DMS79 treated with DMSO at 0.1 percent for 48 hours (cell line): ENCODE measurements at places on chromosomes 6 and 20.

- DNase-seq: no peak
Observed at GRCh38 chr20:48295445-48295903, 510.2 kb upstream of the SULF2 start.

- DNase-seq: peak; percentile 26
Observed at GRCh38 chr6:39280247-39280731, 33.9 kb downstream of the KCNK17 start.

GRCh38 chr20:51660672-51661608 lies 107.2 kb downstream of the ATP9A start:
- DNase-seq: no peak

DNA sequence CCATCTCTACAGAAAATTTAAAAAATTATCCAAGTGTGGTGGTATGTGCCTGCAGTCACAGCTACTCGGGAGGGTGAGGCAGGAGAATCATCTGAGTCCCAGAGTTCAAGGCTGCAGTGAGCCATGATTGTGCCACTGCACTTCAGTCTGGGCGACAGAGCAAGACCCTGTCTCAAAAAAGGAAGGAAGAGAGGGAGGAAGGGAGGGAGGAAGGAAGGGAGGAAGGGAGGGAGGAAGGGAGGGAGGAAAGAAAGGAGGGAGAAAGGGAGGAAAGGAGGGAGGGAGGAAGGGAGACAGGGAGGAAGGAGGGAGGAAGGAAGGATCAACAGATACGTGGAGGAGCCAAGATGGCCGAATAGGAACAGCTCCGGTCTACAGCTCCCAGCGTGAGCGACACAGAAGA lies 90.1 kb downstream of the ZNF217 start:
- peak; percentile 6 for DNase-seq

- DNase-seq: peak; percentile 60
Observed at GRCh38 chr6:132813173-132813856, 1.1 kb upstream of the RPS12 start.

- DNase-seq: no peak
Observed at GRCh38 chr20:57663681-57664451, 43.6 kb upstream of the ZBP1 start.

GRCh38 chr20:11118802-11119380 lies 445.1 kb upstream of the JAG1 start:
- DNase-seq: no peak

DNA sequence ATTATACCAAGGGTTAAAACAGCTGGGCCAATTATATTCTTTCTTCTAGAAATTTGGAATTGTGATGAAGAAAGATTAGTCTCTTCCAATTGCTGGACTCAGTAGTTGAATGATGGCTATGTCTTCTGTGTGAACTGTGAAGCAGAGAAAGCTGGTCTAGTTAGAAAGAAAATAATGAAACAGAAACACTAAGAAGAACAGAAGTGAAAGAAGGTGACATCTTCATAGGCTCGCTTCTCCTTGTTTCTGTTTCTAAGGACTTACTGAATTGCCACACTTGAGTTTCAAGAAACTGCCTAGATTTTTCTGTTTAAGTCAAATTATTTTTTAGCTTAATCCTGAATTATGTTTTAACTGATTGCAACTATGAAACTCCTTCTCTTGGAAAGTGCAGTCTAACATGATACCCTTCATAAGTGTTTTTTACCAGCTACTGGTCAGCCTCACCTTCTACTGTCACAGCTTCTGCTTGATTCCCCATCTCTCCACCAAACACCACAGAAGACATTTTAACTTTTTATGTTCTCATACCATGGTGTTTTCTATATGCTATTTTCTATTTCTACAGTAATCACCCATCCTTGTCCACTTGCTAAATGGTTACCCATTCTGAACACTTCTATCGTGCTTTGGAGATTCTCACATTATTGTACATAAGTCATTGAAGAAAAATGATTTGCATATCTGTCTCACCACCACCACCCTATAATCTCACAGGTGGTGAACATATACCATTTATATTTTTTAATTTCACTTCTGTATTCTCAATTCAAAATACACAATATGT lies 268.8 kb downstream of the GRIK2 start:
- DNase-seq: peak; percentile 59

DNA sequence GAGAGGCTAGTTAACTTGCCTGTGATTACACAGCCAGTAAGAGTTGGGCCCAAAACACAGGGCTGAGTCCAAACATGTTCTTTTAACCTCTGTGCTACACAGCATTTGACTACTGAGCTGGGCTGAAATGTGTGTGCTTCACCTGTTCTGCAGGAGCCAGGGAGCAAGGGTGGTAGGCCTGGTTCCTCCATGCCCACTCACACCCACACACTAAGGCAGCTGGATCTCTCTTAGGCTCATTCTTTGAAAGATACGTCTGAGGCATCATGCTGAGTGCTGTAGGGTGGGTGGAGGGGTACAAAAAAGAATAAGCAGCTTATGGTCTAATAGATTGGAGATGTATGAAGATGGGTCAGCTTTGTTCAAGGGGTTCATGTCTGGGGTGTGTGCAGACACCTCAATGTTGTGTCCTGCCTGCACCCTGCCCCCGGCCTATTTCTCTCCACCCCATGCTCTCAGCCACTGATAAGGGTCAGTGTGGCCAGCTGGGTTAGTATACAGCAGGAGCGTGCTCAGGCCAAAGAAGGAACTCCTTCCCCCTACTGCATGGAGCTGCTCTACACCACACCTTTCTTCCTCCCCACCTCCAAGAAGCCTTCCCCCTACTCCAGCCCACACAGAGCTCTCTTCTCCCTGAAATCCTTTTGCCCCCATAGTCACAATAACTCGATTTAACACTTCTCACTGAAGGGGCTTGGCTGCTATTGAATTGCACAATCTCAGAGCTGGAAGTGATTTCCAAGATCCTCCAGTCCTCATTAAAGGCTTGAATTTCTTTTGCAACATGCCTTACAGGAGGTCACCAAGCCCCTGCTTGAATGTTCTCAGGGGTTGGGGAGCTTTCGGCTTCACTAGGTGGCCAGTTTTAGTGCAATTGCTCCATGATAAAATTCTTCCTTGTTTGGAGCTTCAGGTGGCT lies 3.4 kb downstream of the PPP2R5D start:
- no peak for DNase-seq

DNA sequence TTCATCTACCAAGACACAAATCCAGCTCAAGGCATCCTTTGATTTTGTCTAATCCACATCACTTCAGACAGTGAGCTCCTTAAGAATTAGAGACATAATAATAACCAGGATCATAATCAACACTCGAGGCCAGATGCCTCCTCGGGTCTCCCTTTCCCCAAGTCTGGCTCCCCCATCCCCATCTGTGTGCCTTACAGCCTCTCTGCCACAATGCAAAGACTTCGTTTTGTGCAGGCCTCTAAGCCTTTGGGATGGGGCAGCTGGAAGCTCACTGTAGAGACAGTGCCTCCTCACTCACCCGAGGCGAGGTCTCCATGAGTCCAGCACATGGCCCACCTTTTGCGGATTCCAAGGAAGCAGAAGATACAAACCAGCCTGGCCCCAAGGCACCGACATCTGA lies 30.3 kb downstream of the LRFN2 start:
- no peak for DNase-seq

GRCh38 chr6:126632271-126632670 lies 292.4 kb downstream of the CENPW start:
- DNase-seq: no peak

- no peak for DNase-seq
Observed at GRCh38 chr6:37865504-37865903, 46.0 kb downstream of the ZFAND3 start.

DNA sequence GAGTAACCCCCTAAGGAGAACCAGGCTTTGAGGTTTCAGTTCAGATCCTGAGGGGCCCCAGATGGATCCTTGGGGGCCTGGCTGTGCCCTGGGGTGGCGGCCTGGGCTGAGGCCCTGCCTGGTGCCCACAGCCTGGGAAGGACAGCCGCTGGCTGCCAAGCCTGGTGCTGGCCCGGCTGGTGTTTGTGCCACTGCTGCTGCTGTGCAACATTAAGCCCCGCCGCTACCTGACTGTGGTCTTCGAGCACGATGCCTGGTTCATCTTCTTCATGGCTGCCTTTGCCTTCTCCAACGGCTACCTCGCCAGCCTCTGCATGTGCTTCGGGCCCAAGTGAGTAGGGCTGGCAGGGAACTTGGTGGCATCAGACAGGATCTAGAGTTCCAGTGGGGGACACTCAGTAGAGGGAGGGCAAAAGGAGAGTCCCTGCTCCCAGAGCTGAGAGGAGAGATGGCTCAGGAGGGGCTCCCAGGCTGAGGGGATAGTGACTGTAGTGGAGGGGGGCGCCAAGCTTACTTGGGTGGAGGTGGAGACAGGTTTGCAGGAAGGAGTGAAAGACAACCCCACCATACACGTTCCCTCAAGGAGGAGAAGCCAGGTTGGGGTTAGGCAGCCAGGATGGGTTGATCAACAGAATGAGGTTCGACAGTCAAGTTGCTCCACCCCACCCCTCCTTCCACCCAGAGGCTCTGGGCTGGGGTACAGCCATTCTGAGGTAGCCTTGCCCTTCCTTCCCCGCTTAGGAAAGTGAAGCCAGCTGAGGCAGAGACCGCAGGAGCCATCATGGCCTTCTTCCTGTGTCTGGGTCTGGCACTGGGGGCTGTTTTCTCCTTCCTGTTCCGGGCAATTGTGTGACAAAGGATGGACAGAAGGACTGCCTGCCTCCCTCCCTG lies 9.5 kb downstream of the SLC29A1 start:
- DNase-seq: no peak

DNA sequence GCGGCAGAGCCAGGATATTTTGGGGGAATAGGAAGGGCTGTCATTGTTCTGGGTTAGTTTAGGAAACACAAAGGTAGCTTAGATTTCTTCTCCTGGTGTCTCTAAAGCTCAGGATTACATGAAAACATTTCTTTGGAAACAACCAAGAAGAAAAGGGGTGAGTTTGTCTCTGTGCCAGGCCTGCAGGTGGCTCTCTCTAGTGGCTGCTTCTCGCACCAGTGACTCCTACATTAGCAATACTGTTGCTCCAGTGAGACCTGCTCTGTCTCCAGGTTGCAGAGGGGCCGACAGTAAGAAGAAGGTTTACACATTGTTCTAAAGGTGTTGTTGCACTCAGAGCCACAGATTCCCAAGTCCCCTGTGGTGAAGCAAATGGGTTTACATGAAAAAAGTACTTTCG lies 104.6 kb upstream of the GLP1R start:
- no peak for DNase-seq

GRCh38 chr6:149354009-149354408 lies 36.5 kb downstream of the TAB2 start:
- no peak for DNase-seq

DNA sequence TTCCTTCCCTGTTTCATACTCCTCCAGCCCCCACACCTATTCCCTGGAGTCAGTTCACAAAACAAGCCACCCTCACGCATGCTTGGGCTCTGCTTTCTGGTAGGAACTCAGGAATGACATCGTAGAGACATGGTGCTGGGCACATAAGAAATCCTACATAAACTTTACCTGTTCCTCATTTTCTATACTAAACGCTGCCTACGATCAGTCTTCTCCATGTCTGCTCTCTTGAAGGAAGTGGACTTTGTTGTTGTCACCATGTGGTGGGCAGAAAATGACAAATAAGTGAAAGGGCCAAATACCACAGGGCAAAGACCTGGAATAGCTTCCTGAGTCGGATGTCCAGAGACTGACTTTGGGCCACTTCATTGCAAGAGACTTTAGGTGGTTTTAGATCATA lies 10.1 kb downstream of the MYLK4 start:
- DNase-seq: no peak

DNA sequence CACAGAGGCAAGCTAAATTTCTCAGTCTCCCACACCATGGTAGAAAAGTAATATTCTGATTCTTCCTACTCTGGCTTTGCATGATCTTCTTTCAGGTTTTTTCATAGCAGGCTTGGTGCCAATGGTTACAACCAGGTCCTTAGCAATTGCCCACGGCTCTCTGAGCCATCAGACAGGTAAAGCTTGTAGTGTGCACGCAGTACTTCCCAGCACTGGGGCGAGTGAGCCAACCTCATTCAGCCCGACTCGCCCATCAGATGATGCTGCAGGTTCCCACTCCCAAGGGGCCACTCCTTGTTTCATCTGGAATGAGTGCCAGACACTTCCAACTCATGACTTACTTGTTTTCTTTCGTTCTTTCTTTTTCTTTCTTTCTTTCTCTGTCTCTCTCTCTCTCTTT lies 78.3 kb downstream of the PERP start:
- DNase-seq: peak; percentile 38

DNA sequence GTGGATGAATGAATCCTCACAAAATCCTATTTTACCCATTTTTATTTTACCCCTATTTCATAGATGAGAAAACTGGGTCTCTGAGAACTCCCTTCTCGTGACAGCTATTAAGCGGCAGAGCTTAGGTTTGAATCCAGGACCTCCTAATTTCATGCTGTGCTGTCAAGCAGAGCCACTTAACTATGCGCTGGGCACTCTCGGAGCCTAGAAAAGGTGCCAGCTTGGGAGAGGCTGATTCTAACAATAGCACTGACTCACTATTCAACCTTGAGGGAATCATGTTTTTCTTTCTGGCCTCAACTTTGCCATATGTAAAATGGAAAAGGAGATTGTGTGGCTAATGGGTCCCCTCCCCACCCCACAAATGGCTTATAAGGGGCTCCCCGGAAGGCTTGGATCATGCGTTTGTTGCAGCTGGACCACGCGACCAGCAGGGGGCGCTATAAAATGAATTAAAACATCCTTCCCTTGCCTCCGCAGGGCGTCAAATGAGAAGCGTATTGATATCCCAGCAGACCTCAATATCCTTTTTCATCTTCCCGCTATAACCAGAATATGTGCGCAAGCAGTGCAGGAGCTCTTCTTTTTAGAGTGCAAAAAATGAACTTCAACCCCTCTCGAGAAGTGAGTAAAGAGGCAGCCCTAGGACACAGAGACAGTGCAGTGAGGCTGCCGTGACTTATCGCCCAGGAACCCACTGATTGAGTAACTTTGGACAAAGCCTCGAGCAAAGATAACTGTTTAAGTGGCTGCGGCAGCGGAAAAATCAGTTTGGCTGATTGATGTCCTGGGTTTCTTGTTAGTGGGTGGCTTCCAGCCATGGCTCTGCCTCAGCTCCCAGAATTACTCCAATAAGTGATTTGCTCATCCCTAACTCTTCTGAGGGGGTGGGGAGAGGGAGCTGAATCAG lies 12.8 kb upstream of the PDYN start:
- DNase-seq: no peak

DNA sequence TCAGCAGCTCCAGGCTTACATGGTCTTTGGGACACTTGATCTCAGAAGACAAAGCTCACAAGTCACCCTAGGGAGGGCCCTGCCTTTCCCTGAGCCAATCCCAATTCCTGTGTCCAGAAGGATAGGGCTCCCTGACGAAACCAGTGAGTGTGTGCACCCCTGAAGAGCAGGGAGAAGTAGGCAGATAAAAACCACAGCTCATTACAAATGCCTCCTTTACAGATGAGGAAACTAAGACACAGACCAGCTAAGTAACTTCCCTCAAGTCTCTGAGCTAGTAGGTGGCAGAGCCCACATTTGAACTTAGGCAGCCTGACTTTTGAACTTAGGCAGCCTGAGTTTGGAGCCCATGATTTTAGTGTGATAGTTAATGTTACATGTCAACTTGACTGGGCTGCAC lies 6.7 kb upstream of the ZFAND3 start:
- no peak for DNase-seq
